ENCODE measurements at places on chromosomes 3 and 15. TPM values are rescaled to one million over a fixed set of nuclear protein-coding genes. Genes with fewer than 3 reads are reported as not detected.

Gene SLC15A2
- 0.29 TPM for total RNA-seq

DNA sequence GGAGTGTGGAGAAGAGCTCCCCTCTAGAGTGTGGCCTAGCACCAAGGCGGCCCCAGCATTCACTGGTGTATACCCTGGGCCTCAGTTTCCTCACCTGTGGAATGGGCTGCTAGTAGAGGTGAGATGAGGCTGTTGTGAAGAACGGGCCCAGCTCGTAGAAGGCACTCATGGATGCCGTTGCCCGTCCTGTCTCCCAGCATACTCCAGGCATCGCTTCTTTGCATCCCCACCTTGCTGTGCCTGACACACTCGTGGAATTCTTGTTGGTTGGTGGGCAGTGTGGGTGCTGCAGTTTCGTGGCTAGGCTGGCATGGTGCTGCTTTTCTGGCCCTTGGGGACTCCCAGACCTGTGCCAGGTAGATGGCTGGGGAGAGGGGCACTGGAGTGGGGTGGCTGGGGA, 76.7 kb downstream of the SMAD6 start:
- no peak for DNase-seq

GRCh38 chr3:64109438-64109837, 86.1 kb upstream of the PSMD6 start:
- no peak for DNase-seq

DNA sequence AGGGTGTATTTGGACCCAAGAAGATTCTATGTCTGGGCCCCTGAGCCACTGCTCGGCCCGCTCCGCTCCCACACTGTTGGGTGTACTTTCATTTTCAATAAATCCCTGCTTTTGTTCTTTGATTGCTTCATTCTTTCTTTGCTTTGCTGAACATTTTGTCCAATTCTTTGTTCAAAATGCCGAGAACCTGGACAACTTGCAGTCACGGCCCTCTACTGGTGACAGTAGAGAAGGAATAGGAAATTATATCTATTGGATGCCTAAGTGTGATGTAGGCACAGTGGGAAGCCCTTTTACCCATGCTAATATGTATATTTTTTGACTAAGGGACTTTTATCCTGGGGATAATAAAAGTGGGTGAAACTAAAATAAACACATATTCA, 340.8 kb downstream of the LRRC3B start:
- DNase-seq = no peak

DNA sequence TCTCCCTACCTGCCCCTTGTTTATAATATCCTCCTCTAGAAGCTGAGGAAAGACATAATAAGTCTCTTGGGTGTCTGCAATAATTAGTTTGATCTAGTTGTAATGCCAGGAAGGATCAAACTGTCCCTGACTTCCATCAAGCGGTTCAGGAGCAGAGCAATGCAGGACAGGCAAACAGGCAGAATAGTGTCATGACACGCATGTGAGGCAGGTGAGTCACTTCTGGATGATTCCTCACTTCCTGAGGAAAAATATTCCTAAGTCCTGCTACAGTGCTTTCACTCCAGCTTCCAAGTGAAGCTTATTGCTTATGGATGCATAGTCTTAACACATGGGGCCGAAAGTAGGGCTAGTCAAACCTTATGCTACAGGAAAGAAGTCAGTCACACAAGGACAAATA, 85.8 kb downstream of the GREM1 start:
- DNase-seq = no peak

Gene PLCD1
- 16.6 TPM for total RNA-seq

Gene IGF2BP2
- 71.5 TPM for total RNA-seq

Gene LAMB2
- total RNA-seq = 1,071 TPM

Gene PSTPIP1
- total RNA-seq = not detected

DNA sequence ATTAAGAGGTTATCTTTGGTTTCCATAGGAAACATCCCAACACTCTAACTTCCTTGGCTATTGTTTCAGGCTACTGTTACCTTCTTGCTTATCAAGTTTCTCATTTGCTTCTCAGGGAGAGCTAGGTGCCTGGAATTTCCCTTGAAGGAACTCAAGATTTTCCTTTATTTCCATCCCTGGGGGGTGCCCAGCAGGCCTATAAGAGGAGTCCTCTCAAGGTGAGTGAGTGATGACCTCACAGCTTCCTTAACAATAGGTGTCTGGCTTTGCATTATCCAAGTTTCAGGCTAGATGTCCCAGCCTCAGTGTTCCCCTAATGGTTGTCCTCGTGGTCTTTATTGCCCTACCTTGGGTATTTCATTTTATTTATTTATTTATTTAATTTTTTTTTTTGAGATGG, 12.1 kb upstream of the CTSH start:
- no peak for DNase-seq

GRCh38 chr3:100098784-100099070, 15.6 kb downstream of the FILIP1L start:
- no peak for DNase-seq

Gene PPARG
- 6.6 TPM for total RNA-seq

- no peak for DNase-seq
Measured at GRCh38 chr3:101202640-101203039, 117.7 kb downstream of the IMPG2 start.

- no peak for DNase-seq
Measured at GRCh38 chr3:169250000-169250399, 413.5 kb downstream of the MECOM start.

- DNase-seq = no peak
Measured at GRCh38 chr15:34793901-34794300, 1.4 kb downstream of the ACTC1 start.

DNA sequence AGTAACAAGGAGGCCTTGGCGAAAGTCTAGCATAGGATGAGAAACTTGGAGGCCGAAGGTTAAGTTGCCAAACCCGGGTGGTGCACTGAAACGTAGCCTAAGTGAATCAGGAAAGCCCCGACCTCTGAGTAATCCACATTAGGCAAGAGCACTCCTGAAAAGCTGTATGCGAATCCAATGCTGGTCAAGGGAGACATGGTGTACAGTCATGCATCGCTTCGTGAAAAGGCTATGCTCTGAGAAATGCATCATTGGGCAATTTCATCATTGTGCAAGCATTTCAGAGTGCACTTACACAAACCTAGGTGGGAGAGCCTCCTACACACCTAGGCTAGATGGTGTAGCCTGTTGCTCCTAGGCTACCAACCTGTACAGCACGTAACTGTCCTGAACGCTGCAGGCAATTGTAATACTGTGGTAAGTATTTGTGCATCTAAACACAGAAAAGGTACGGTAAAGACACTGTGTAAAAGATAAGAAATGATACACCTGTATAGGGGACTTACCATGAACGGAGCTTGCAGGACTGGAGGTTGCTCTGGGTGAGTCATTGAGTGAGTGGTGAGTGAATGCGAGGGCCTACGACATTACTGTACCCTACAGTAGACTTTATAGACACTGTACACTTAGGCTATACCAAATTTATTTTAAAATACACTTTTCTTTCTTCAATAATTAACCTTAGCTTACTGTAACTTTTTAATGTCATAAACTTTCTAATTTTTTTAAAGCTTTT, 222.5 kb downstream of the SHQ1 start:
- no peak for DNase-seq

Gene SV2B
- total RNA-seq = 28.6 TPM

DNA sequence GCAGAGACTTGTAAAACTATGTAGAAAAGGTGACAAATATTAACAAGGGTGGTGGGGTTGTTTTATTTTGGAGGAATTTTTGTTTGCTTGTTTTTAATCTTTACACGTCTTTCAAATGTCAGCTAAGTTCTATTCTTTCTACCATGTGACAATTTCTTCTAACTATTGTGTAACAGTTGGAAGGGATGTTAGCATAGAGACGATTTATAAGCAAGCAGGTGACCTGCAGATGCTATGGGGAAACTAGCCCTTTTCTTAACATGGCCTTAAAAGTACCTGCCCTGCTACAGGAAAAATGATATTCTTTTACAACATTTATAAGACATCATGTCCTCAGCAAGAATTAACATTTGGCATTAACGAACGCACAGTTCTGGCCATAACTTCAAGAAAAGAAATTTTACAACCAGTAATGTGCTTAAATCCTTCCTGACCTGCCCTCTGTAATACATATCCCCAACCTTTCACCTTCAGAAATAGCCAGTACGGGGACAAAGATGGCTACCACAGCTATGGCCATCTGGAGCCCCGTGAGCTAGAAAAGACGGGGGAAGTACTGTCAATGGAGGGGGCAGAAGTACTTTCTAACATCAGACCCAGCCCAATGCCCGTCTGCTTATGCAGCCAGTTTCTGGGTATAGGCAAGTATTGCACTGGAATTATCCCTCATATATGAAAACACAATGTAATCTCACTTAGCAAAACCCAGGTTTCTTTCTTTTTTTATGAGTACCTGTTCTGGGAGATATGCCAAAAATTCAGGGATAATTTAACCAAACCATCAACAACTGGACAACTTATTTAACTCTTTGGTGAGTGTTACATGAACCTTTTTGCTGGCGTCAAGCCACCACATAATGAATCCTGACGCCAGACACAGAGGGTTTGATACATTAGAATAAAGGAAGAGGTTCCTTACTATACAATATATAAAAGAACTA, 67.7 kb upstream of the NR2F2 start:
- DNase-seq = no peak

DNA sequence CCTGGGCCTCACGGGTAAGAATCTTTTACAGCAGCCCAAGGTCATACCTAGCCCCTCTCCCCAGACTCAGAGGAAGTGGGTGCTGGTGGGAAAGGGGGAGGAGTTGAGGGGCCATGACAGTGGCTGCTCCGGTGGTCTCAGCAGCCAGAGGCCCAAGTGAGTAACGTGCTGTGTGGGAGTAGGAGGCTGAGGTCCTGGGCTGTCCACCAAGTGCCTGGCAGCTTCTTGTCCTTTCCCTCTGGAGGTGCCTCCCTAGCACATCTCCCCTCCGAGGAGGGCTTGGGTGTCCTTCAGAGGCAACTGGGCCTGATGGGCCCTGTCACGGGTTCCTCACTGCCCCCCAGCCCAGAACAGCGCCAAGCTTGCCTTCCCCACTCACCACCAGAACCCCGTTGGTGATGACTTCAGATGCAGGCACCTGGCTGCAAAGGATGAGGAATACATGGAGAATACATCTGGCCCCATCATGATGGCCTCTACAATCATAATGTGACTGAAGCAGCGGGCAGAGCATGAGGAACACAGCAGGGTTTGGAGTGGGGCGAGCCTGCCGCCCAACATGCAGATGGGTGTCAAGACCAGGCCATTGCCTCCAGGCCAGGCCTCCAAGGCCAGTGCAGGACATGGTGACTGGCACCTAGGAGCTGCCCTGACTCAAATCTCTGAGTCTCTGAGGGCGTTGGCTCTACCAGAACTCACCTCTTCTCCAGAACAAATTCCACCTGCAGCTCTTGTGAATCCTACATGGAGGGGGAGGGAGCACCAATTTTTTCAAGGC, 3.3 kb downstream of the PLA2G4F start:
- DNase-seq = no peak

DNA sequence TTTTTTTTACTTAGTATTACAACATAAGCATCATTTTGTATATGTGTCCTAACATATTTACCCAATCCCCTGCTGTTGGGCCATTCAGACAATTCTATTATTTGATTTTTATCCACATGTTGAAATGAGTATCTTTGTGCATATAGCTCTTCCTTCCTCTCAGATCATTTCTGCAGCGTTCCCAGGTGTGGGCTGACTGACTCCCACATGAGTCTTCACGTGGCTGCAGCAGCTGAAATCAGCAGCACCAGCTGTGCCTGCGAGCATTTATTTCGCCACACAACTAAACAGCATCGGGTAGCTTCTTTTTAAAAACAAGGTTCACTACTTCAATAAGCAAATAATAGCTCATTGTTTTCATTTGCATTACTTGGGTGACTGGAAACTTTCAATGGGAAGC, 44.5 kb upstream of the PDE8A start:
- no peak for DNase-seq

Gene CD80
- not detected for total RNA-seq

- no peak for DNase-seq
Measured at GRCh38 chr3:157166561-157166960, 6.6 kb upstream of the CCNL1 start.

Gene CLDN16
- total RNA-seq = 2.5 TPM

DNA sequence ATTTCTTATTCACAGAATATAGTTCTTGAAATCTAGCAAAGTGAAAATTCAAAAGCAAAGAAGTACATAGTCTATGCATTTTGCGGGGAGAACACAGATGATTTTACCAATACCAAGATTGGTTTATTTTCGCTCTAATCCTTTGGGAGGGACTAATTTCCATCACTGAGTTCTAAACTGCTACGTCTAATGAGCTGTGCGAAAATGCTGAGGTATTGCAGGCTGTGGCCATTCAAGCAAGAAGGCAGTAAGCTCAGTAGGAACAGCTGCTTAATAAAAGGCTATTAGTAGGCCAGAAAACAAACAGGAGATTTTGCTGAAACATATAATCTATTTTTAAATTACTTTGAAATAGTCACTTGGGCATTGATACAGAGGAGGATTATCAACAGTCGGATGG, 379.0 kb downstream of the CNTN4 start:
- DNase-seq = no peak

DNA sequence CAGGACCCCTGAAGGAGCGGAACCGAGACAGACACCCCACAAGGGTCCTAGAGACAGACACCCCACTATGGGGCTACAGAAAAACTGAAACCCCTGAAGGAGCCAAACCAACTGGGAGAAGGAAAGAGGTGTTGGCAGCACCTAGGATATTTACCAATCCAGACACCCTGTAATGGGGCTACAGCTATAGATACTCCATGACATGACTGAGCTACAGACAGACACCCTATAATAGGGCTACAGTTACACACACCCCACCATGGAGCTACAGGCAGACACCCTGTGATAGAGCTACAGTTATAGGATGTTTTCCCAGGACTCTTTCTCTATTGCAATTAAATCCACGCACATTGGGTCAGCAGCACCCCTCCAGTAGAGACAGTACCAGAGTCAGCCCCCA, 22.6 kb upstream of the ADGRG7 start:
- DNase-seq = no peak

GRCh38 chr3:23383875-23384274, 180.7 kb downstream of the UBE2E2 start:
- no peak for DNase-seq

DNA sequence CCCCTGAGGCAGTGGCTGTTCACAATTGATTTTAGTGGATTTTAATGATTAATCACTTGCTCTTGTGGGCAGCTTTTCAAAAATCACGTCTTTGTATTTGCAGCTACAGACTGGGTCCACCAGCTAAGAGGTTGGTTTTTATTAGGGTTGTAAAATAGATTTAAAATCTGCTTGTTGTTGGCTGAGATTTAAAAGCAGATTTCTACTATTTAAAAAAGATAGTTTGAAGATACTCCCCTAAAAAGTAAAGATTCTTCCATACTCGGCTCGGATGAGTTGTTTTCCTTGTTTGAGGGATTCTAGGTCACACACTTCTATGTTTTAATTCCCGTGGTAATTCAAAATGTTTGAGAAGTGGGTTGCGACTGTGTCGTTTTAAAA, 1.7 kb downstream of the KLHL24 start:
- no peak for DNase-seq

All from glomerular endothelial cell (primary cell).